ENCODE measurements at places on chromosomes 7 and 10.

GRCh38 chr7:96090756-96091155 lies 231.1 kb downstream of the SLC25A13 start:
- DNase-seq: no peak

DNA sequence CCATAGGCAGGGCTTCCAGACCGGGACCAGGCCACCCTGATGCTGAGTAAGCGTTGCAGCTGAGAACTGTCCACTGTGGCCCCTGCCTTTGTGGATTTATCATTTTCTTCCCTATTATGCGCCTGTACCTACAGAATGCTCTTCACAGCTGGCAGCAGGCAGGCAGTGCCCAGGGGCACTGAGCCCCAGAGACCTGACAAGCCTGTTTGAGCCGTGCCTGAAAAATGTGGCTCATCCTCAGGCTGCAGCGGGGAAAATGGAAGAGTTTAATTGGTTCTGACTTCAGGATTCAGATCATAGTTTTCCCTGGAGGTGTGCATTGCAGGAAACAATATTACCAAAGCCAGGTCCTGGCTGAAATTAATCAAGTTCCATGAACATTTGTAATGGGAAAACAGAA lies 200.2 kb downstream of the ZNF438 start:
- DNase-seq: no peak

DNA sequence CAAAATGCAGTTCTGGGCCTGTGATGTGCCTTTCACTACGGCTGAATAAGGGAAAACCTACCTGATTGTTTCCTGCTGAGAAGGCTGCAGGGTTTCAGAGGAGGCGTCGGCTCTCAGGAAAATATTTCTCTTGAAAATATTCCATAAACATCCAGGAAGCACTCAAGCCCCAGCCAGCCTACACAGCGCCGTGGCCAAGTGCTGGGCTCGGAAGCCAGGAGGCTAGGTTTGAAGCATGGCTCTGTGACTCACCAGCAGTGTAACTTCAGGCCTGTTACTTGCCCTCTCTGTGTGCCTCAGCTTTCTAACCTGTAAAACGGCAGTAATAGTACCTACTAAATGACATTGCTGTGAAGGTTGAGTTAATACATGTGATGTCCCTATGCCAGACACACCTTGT lies 399.1 kb downstream of the GATA3 start:
- DNase-seq: no peak

DNA sequence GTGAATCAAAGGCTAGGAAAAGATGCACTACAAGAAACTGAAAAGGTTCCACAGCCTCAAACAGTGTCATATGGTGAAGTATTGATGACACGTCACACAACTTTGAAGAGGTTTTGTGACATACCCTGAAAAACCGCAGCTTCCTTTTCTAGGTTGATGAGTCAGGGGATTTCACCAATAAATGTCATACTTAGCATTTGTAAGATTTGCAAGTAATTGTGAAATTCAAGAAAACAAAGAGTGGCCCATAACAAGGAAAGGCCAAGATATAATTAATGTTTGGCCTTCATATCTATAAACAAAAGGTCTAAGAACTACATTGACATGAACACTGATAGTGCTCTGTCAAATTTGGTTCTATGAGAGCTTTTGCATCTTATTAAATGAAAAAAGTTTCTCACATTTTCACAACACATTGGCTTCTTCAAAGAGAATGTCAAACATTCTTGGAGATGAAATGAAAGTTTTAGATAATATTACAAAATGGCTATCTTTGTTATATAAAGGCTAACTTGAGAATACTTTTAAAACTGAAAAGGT lies 62.0 kb upstream of the NAMPT start:
- DNase-seq: no peak

GRCh38 chr7:70466725-70467364 lies 665.1 kb upstream of the GALNT17 start:
- DNase-seq: no peak

DNA sequence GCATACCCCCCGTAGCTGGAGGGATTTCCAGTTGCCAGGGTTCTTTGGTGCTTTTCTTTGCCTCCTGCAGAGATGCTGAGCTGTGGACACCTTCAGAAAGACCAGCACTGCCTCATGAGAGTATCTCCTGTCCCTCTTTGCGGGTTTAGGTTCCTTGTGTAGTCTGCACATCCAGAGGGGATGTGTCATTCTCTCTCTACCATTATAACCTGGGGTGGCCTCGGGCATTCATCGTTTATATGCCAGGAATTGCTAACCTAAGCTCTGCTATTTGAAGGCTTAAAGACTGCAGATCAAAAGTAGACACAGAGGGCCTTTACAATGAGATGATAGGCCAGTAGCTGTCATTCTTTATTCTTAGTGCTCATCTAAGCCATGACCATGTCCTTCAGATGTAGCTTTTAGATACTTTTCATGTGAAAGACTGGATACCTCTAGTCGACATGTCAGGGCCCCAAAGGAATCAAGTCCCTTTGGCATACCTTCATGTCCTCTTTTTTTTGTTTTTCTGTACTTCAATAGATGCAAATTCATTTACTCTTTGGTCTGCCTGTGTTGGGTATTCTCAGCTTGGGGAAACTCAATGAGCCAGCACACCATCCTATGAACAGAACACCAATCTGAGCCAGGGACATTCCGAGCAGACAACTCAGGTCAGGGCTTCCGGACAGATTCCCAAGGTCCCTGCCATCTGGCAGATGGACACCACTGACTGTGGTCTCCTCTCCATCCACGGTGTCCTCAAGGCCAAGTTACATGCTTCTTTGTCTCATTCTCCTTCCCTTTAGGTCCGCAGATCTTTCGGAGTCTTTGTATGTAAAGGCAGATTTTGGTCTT lies 129.3 kb downstream of the NRF1 start:
- no peak for DNase-seq

Data from 8988T (cell line).